ENCODE measurements at places on chromosomes 7 and 10.

- DNase-seq: peak; percentile 62
Measured at GRCh38 chr7:2508327-2509215, 11.0 kb upstream of the LFNG start.

DNA sequence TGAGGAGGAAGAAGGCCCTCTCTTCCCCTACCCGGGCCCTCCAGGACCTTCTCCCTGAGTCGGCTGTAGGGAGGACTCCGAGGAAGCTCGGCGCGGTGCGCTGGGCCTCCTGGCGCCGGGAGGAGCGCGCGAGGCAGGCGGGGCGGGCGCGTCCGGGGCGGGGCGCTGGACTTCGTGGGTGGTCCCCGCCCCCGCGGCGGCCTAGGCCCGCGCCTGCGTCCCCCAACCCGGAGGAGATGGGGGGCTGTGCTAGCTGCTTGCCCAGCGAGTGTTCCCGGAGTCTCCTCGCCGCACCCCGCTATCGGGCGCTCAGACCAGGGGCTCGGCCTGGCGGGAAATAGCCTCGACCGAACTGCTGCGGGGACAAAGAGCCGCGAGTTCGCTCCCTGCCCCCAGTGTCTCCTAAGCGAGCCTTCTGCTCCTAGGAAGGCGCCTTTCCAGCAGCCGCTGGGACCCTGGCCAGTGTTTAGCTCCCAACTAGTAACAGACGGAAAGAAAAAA, 19.2 kb upstream of the SMO start:
- DNase-seq: no peak

DNA sequence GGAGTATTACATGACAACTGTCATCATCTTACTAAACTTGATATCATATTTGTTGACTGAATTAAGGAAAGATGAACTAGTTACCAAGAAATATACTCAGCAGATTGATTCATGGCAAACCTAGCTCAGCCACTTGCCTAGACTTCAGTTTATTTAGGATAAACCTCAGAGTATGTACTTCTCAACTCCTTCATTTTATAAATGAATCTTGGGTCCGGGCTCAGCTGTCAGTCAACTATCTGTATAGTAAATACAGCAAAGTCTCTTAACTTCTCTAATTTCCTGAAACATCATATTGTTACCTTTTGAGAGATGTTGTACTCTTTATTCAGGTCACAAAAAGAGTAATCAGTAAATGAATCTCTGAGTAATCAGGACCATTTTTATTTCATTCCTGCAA, 211.0 kb upstream of the KLF14 start:
- DNase-seq: no peak

- DNase-seq: no peak
Measured at GRCh38 chr7:91892821-91893340, 12.4 kb upstream of the MTERF1 start.

- DNase-seq: peak; percentile 93
Measured at GRCh38 chr7:131238347-131238931, 89.2 kb upstream of the MKLN1 start.

DNA sequence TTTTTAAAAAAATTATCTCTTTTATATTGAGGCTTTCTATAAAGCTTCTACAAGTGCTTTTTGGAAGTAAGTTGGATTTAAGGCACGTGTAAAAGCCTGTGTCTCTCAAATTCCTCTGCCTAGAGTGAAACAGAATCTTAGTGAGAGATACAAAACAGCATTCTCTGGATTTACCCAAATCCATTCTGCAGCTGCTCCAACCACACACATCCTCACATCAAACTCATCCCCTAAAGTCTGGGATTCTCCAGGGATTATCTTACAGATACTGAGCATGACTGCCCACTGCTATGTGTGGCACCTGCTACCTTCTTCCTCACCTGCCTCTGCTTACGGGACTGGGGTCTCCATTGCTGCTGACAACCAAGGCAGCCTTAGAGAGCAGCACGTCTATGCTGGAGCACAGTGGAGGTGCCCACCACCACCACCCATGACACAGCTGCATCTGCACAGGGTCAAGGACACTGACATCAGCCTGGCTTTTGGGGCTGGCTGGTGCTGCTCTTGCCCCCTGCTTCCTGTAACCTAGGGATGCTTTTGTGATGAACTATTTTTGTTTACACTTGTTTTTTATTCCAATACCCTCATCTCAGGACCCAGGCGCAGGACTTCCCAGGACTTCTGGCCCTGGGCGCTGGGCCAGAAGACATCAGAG, 139.2 kb upstream of the NAMPT start:
- DNase-seq: no peak

- no peak for DNase-seq
Measured at GRCh38 chr7:106108991-106109390, 3.1 kb downstream of the SYPL1 start.

DNA sequence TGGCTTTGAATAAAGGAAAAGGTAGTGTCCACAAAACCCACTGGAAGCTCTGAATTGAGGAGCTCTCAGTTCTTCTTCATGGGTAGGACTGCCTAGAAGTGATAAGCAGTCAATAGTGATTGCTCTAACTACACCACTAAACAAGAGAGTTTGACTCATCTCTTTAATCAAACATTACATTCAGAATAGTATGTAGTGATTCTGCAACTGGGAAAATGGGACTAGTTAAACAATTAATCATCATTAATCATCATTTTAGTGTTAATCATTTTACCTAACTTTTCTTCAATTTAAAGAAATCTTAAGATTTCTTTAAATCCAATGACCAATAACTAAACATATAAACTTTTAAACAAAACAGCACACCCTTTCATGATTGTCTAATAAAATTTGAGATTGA, 484.0 kb upstream of the FZD8 start:
- DNase-seq: no peak

GRCh38 chr10:17233286-17233991, 5.4 kb downstream of the VIM start:
- DNase-seq: peak; percentile 68

GRCh38 chr10:7121154-7121797, 289.6 kb downstream of the SFMBT2 start:
- DNase-seq: peak; percentile 86

DNA sequence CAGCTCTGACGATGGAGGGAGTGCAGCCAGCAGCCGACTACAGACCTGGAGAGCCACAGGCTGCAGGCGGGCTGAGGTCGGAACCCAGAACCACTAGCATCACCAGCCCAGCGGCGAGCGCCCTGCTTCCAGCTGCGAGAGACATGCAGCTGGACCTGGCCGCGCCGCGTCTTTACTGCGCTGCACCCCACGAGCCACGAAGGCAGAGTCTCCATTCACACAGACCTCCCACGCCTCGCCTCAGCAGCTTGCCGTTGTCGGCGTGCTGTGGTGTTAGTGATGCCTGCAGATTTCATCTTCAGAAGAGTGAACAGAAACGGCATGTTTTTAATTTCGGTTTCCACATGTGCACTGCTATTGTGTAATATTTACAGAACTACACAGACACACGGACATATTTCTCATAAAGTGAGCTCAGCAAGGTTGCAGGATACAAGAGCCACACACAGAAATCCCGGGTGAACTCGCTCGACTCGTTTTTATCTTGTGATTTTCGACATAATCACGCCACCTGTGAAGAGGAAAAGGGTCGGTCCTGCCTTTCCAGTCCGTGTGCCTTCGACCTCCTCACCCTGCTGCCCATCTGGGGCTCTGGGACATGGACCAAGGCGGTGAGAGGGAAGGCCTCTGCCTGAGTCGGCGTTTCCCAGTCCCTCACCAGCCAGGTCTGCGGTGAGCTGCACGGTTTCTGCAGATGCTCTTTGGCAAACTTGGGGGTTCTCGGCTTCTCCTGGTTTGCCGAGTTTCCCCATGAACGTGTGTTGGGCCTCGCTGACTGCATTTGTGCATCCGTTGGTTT, 252.2 kb downstream of the ELFN1 start:
- peak; percentile 84 for DNase-seq
